Urothelium cell line (cell line): ENCODE measurements at places on chromosomes 5 and 9.

- peak; percentile 76 for DNase-seq
Observed at GRCh38 chr5:146340260-146341081, 1.8 kb downstream of the POU4F3 start.

GRCh38 chr9:86600291-86600690 lies 246.1 kb upstream of the TUT7 start:
- DNase-seq, result peak; percentile 38

DNA sequence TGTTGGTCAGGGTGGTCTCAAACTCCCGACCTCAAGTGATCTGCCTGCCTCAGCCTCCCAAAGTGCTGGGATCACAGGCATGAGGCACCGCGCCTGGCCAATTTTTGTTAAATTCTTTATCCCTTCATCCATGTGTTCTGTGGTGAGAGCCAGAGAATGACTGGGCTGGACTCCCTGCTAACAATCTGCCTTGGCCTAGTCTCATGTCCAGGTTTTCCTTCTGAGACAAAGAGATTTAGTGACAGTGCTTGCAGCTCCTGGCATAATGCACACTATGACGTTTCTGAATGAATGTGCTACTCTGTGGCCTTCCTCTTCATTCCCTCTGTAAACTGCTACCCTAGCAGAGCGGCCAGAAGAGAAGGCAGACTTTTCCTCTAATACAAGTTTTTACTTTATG lies 79.3 kb downstream of the FOXD1 start:
- no peak for DNase-seq

DNA sequence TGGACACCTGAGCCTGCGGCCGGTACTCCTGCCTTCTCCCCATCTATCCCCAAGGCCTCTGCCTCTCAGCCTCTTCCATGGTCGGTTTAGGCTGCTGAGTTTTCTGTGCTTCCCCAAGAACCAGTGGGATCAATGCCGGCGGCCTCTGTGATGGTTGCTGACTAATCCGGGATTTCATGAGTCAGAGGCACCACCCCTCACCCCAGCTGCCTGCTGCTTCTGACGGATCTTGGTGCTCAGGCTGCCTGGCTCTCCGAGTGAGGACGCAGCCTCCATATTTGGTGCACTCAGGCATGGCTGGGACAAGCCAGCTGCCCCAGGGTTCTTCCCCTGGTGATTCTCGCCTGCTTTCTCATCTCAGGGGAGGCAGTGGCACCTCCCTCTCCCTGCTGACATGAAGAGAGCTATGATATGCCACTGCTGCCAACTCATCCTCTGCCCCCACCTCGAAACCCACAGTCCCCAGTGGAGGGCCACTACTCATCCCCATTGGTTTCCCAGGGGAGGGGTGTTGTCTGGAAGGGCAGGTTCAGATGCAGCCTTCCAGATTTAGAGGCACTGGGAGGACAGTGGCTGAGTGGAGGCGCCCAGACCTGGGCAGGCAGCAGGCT lies 3.3 kb upstream of the MAN1B1 start:
- peak; percentile 84 for DNase-seq

DNA sequence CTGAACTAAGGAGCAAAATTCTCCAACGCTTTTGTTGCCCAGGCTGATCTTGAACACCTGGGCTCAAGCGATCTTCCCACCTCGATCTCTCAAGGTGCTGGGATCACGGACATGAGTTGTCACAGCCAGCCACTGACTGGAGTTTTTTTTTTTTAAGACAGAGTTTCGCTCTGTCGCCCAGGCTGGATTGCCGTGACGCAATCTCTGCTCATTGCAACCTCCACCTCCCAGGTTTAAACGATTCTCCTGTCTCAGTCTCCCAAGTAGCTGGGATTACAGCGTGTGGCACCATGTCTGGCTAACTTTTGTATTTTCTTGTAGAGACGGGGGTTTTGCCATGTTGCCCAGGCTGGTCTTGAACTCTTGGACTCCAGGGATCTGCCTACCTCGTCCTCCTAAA lies 58.2 kb downstream of the EHMT1 start:
- DNase-seq, result no peak

GRCh38 chr9:114806526-114806900 lies 674 bp upstream of the TNFSF15 start:
- no peak for DNase-seq

GRCh38 chr5:18968966-18969365 lies 1019.0 kb downstream of the CDH18 start:
- DNase-seq, result peak; percentile 27

GRCh38 chr5:176864755-176865154 lies 34.4 kb downstream of the HK3 start:
- DNase-seq, result no peak

- no peak for DNase-seq
Observed at GRCh38 chr9:16316911-16317817, 553.3 kb downstream of the BNC2 start.

- no peak for DNase-seq
Observed at GRCh38 chr5:90119531-90119971, 290.0 kb downstream of the CETN3 start.

DNA sequence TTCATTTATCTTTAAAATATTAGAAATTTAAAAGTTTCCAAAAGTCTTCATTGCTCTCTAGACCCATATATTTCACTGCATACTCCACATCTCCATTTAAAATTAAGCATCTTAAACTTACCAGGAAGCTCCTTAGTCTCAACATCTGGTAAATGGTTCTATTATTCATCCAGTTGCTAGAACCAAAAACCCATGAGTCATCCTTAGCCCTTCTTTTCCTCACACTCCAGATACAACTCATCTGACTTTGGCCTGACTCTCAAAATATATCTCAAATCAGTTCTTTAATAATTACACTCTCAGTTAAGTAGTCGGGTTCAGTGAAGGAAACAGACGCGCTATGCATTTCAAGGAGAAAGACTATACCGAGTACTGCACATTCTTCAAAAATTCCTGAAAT lies 110.2 kb upstream of the COX7C start:
- no peak for DNase-seq

- DNase-seq, result no peak
Observed at GRCh38 chr9:86604741-86605140, 250.5 kb upstream of the TUT7 start.

DNA sequence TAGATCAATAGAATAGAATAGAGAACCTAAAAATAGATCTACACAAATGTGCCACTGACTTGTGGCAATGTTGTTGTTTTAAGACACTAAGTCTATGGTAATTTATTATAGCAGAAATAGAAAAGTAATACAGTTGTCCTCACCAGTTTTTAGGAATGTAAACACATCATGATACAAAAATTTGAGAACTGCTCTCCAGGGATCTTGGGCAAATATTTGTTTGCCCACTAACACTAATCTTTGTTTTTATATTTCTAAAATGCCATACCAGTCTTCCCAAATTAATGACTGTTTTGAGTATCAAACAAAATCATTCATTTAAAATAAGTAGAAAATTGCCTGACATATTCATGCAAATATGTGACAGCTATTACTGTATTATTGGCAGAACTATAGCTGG lies 297.6 kb downstream of the BRINP1 start:
- no peak for DNase-seq

- no peak for DNase-seq
Observed at GRCh38 chr9:115730396-115730795, 423.2 kb upstream of the PAPPA start.

- no peak for DNase-seq
Observed at GRCh38 chr9:33820231-33820745, 3.3 kb downstream of the UBE2R2 start.

- DNase-seq, result no peak
Observed at GRCh38 chr5:55629815-55630214, 82.3 kb downstream of the SLC38A9 start.

DNA sequence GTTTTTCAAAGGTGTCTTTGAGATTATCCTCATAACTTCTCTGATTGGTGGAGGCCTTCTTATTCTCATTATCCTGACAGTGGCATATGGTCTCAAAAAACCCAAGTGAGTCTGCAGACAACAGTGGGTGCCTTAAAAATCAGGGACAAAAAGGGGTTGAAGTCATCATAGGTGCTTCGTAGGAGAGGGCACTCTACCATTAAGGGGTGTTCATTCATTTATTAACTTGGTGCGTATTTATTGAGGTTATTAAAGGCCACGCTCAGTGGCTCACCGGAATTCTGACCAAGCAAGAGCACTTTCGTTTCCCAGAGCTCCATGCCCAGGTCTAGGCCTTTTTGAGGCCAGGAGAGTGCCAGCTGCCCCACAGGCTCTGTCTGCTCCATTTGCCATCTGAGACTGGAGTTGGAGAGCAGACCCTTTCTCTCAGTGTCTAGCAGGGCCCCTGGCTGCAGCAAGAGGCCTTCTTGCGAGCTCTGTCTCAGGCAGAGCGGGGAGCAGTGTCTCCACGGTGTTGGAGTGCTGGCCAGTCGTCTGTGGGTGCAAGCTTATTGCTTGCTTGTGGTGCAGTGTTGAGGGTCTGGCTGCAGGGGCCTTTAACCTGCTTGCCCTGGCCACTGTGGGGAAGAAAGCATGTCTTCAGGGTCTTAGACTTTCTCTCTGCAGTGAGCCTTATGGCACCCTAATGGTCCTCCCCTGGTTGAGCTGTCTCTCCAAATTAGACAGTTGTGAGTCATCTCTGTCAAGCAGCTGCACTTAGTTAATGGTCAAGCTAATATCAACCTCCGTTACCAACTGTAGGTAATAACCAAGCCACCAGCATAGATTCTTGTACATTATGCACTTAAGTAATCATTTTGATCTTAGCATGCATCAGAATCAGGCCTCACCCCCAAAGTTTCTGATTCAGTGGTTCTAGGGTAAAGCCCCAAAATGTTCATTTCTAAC lies 62.6 kb downstream of the IL31RA start:
- no peak for DNase-seq

DNA sequence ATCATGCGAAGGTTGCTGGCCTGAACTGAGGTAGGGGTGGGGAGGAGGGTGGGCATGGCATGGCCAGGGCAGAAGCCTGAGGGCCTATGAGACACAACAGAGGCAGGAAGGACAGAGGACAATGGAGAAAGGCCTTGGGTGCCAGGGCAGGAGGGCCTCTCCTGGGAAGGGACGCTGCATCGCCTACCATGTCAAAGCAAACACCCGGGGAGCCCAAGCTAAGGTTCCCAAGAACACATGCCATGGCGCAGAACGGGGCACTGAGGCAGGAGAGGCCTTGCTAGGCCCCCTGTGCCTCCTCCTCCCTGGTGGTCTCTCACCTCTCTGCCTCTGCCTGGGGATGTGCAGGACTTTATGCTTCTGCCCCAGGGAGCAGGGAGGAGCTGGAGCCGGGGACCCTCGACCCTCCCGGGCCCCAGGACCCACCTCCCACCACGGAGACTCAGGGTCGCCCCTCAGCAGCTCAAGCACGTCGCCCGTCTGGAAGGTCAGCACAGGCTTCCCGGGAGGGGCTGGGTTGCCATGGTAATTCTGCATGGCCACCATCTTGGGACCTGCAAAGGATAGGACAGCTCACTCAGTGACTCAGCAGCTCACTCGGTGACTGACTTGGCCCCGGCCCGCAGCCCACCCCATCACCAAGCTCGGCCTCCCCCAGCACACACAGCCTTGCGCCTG lies 40.3 kb upstream of the SARDH start:
- DNase-seq, result no peak

- no peak for DNase-seq
Observed at GRCh38 chr9:85640425-85640824, 101.3 kb downstream of the AGTPBP1 start.

DNA sequence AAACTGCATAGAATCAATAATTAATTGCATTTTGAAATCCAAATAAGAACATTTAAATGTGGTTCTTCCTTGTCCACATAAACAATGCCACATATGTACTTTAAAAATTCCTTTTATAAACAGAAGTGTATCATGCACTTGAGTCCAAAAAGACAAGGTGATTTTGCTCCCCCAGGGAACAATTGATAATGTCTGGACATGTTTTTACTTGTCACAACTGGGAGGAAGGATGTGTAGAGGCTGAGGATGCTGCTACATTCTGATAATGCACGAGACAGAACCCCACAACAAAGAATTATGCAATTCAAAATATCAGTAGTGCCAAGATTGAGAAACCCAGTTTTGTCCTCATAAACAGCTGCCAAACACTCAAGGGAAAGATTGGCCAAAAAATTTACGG lies 181.1 kb upstream of the ISL1 start:
- DNase-seq, result no peak

- no peak for DNase-seq
Observed at GRCh38 chr5:36057386-36057785, 9.3 kb downstream of the UGT3A2 start.

DNA sequence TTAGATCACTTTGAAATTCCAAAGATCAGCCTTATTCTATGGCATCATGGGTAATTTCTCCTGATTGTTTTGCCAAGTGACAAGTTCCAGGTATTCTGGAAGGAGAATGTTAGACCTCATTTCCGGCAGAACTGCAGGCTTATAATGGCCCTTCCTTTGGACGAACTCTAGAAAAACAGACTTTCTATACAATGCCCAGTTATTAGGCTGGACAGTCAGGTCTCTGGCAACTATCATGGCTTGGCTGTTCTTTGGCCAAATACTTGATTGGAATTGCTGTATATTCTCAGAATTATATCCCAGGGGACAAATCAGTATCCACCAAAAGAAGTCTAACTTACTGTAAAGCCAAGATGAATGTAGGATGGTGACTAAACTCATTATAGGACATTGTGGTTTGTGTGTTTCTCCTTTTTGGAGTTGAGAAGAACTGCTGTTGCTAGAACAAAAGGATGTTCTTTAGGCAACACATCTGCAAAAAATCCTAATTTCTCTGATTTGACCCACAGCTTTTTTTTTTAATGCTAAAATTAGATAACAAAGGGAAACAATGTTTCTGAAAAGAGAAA lies 69.0 kb downstream of the ADAMTSL1 start:
- no peak for DNase-seq

- DNase-seq, result peak; percentile 23
Observed at GRCh38 chr5:34991486-34992238, 56.1 kb downstream of the AGXT2 start.

DNA sequence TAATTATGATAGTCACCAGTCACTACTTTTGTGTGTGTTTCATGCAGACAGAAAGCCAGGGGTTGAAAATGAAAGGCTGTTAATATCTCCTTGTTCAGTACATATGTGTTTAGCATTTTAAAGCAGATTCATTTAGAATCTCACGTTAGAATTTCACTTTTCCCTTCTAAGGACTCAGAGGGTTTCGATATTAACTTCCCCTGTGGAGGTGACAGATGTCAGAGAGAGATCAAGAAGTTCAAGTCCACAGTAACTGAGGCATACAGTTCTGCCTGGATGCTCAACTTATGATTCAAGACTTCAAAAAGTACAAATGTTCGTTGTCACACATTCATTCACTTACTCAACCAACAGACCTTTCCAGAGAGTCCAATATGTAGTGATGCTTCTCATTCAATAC lies 251.1 kb downstream of the EBF1 start:
- no peak for DNase-seq

- no peak for DNase-seq
Observed at GRCh38 chr9:76115396-76115795, 224.9 kb downstream of the PCSK5 start.

- DNase-seq, result no peak
Observed at GRCh38 chr5:1247811-1248210, 22.6 kb downstream of the SLC6A18 start.

GRCh38 chr5:80037366-80037765 lies 2.2 kb downstream of the THBS4 start:
- no peak for DNase-seq

DNA sequence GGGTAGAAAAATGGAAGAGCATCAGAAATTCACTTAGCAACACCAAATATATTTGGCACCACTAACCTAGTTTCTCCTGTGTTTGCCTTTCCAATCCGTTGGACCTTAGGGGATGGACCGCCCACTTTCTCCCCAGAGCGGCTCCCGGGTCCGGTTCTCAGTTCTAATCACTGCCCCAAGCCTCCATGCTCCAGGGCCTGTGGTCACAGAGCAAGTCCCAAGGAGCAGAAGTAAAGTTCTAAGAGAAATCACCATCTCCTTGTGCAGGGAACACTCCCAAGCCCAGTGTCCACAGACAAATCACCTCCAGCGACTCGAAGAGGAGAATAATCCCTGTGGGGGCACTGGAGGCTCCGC lies 728 bp upstream of the SLC1A1 start:
- no peak for DNase-seq

- no peak for DNase-seq
Observed at GRCh38 chr5:110048491-110048890, 358.8 kb downstream of the MAN2A1 start.
